ENCODE measurements at places on chromosomes 1 and 21. TPM values are rescaled to one million over a fixed set of nuclear protein-coding genes. Genes with fewer than 3 reads are reported as not detected.
A peak's percentile ranks its signal among the peaks of the same experiment; 100 is the strongest.

PIGR gene
- total RNA-seq: 43.3 TPM

TMEM53 gene
- 23.6 TPM for total RNA-seq

EXTL1 gene
- total RNA-seq: under 0.01 TPM

AMY1C gene
- not detected for total RNA-seq

ELAPOR1 gene
- 0.42 TPM for total RNA-seq

TAL1 gene
- 184 TPM for total RNA-seq

AADACL3 gene
- total RNA-seq: not detected

SPRR5 gene
- not detected for total RNA-seq

IFNLR1 gene
- total RNA-seq: 6.4 TPM

ODF2L gene
- 4.2 TPM for total RNA-seq

CRYAA gene
- total RNA-seq: 0.84 TPM

THBS3 gene
- 6.9 TPM for total RNA-seq

LMOD1 gene
- 0.14 TPM for total RNA-seq

DNA sequence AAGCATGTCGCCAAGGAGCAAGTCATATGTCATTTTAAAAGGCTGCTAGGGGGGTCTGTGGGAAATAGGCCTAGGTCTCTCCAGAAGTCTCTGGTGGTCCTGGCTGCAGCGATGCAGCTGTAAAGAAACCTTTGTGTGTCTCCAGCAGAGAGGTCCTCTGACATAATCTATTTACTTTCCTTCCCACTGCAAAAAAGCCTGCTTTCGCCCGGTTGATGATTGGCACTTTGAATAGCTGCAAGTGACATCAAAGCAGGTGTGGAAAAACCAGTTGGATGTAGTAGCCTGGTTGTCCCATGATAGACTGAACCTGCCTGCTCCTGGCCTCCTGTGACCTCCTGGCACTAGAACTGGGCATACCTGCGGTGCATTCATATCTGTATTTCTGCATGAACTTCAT lies 13.8 kb downstream of the RASSF5 start:
- no peak overlapping the region for H3K27ac ChIP-seq
- DNase-seq: no peak
- peaks cover 48% of the 10 kb centered on the region for H3K4me1 ChIP-seq

DNA sequence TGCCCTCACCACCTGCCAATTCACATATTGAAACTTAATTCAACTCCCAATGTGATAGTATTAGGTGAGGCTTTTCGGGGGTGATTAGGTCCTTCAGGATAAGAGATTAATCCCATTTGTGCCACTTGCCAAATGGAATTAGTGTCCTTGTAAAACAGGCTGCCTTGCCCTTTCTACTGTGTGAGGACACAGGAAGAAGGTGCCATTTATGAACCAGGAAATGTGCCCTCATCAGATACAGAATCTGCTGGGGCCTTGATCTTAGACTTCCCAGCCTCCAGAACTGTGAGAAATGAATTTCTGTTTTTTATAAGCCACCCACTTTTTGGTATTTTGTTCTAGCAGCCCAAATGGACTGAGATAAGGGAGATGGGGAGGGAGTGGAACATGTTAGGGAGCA lies 39.1 kb upstream of the AGL start:
- no peaks in the 10 kb centered on the region for H3K27me3 ChIP-seq
- no peaks in the 10 kb centered on the region for H3K36me3 ChIP-seq

- no peaks in the 10 kb centered on the region for H3K27me3 ChIP-seq
- H3K36me3 ChIP-seq: no peaks in the 10 kb centered on the region
- no peak overlapping the region for H3K27ac ChIP-seq
- no peaks in the 10 kb centered on the region for H3K4me1 ChIP-seq
- DNase-seq: no peak
Observed at GRCh38 chr1:66848193-66848592, 47.1 kb upstream of the INSL5 start.

- no peak for DNase-seq
- no peaks in the 10 kb centered on the region for H3K27me3 ChIP-seq
- H3K27ac ChIP-seq: no peak overlapping the region
- H3K4me1 ChIP-seq: no peaks in the 10 kb centered on the region
- H3K36me3 ChIP-seq: peaks cover 2% of the 10 kb centered on the region
Observed at GRCh38 chr1:42206164-42206563, 41.6 kb upstream of the GUCA2A start.

GRCh38 chr1:6438047-6438525 lies 13.5 kb downstream of the ESPN start:
- H3K4me3 ChIP-seq: no peak overlapping the region
- H3K27me3 ChIP-seq: no peaks in the 10 kb centered on the region
- H3K27ac ChIP-seq: no peak overlapping the region

GRCh38 chr1:21312407-21312992 lies 22.2 kb upstream of the ECE1 start:
- no peak overlapping the region for H3K4me3 ChIP-seq
- H3K4me1 ChIP-seq: peaks cover 4% of the 10 kb centered on the region
- H3K27ac ChIP-seq: no peak overlapping the region
- no peaks in the 10 kb centered on the region for H3K27me3 ChIP-seq
- DNase-seq: no peak

GRCh38 chr1:8733484-8733883 lies 84.0 kb downstream of the RERE start:
- no peaks in the 10 kb centered on the region for H3K4me1 ChIP-seq
- no peak for DNase-seq
- no peak overlapping the region for H3K27ac ChIP-seq
- no peak overlapping the region for H3K4me3 ChIP-seq
- no peaks in the 10 kb centered on the region for H3K27me3 ChIP-seq

DNA sequence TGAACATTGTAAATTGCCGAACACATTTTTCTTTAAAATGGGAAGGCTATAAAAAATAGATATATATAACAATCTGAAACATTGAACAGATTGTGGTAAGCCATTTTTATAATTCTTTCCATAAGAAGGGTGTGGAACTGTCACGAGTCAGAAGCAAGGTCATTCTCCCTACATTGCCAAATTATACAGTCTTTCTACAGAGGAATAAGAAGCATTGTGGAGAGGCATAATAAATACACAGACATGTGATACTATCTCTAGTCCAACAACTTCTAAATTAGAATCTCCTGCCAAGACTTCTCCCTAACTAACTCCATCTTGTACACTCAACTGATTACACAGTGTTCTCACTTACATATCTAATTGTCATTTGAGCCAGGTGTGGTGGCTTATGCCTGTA lies 227.9 kb downstream of the CENPF start:
- H3K36me3 ChIP-seq: no peaks in the 10 kb centered on the region
- H3K4me1 ChIP-seq: no peaks in the 10 kb centered on the region
- DNase-seq: no peak

GRCh38 chr1:75990686-75991085 lies 58.5 kb upstream of the ASB17 start:
- no peaks in the 10 kb centered on the region for H3K4me1 ChIP-seq
- no peak for DNase-seq
- H3K27me3 ChIP-seq: no peaks in the 10 kb centered on the region
- H3K36me3 ChIP-seq: no peaks in the 10 kb centered on the region
- no peak overlapping the region for H3K27ac ChIP-seq

- H3K27me3 ChIP-seq: no peaks in the 10 kb centered on the region
- no peak for DNase-seq
- H3K36me3 ChIP-seq: no peaks in the 10 kb centered on the region
- H3K4me3 ChIP-seq: no peak overlapping the region
Observed at GRCh38 chr1:164875518-164875917, 316.5 kb downstream of the PBX1 start.

DNA sequence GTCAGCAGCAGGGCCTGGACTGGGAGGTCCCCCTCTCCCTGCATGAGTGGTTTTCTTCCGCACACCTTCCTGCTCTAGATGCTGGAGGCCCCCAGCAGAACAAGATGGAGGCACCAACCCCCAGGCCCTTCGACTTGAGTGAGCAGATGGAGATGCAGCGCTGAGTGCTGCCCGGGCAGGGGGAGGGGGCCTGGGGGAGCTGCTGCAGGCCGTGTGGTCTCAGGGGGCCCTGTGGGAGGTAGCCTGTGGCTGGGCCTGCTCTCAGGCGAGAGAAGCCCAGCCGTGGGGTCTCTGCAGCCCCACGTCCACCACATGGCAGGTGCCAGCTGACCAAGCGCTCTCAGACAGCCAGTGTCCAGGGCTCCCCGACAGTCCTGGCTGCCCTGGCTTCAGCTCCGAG lies 1.2 kb upstream of the FAAP20 start:
- no peaks in the 10 kb centered on the region for H3K27me3 ChIP-seq
- no peak overlapping the region for H3K4me3 ChIP-seq
- H3K4me1 ChIP-seq: peaks cover 7% of the 10 kb centered on the region

DNA sequence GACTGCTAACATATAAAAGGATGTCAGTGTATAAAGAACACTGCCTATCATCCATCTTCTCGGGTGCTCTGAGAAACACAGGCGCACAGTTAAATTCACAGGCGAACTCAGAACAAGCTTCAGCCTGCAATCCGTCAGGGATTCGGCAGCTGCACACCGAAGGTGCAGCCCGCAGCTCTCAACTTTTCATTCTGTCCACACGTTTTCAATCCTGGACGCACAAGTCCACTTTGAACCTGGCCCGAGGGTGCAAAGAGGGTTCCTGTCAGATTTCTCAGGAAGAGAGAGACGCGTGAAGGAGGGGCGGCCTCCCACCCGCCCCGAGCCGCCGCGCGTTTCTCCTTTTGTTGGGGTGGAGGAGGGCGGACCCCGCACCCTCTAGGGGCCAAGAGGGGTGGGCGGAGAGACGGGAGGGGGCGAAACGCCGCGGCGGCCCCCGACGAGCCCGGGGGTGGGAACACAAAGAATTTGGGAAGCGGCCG lies 724 bp downstream of the DOCK7 start:
- H3K27ac ChIP-seq: peak overlapping the region; percentile 77
- no peaks in the 10 kb centered on the region for H3K27me3 ChIP-seq
- no peaks in the 10 kb centered on the region for H3K36me3 ChIP-seq
- DNase-seq: peak; percentile 58
- peak overlapping the region; percentile 59 for H3K4me3 ChIP-seq
- peaks cover 37% of the 10 kb centered on the region for H3K4me1 ChIP-seq

DNA sequence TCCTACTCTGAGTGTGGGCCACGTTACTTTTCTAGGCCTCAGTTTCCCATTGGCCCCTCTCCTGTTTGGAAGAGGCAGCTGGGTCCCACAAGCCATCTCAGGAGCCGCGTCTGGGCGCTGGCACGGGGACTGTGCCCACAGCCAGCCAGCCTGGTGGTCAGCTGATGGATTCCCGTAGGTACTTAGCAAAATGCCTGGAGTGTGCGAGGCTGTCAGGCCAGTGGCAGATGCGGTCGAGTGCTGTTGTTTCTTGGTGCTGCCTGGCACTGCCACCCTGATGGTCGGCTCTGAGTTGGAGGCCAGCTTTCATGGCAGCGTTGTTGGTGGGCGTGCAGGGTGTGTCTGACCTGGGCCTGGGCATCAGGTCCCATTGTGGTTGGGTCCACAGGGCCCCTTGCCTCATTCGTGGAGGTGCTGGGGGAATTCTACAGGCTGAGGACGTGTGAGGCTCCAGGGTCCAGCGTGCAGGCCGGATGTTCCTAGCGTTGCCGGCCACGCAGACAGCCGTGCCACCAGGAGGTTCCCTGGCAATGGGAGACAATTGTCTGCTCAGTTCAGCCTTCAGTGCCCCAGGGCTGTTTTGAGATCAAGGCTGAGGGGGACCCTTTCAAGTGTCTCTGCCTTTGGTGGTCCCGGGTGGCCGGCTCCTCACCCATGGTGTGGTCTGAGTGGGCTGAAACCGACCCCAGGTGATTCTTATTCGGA lies 20.9 kb downstream of the SKI start:
- no peak overlapping the region for H3K4me3 ChIP-seq
- no peaks in the 10 kb centered on the region for H3K27me3 ChIP-seq
- no peak for DNase-seq
- peaks cover 66% of the 10 kb centered on the region for H3K4me1 ChIP-seq
- no peaks in the 10 kb centered on the region for H3K36me3 ChIP-seq

DNA sequence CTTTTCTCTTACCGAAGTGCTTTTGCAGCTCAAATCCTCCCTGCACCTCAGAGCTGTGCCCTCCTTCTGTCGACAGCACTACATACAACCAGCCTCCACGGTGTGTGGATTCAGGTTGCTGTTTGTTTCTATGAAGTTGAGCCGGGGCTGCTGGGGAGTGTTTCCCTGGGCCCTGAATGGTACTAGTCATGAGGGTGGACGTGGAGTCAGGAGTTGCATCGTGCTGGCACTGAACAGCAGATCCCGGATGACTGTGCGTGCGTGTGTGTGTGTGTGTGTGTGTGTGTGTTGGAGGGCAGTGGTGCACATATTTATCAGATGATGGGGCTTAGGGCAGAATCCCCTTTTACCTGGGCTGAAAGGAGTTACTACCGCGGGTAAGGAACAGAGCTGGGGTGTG lies 47.0 kb downstream of the ACTL8 start:
- no peak for DNase-seq
- no peak overlapping the region for H3K4me3 ChIP-seq
- no peaks in the 10 kb centered on the region for H3K36me3 ChIP-seq
- no peak overlapping the region for H3K27ac ChIP-seq
- no peaks in the 10 kb centered on the region for H3K4me1 ChIP-seq

- no peaks in the 10 kb centered on the region for H3K36me3 ChIP-seq
- H3K27me3 ChIP-seq: no peaks in the 10 kb centered on the region
Observed at GRCh38 chr1:8439015-8439702, 121.2 kb downstream of the SLC45A1 start.

DNA sequence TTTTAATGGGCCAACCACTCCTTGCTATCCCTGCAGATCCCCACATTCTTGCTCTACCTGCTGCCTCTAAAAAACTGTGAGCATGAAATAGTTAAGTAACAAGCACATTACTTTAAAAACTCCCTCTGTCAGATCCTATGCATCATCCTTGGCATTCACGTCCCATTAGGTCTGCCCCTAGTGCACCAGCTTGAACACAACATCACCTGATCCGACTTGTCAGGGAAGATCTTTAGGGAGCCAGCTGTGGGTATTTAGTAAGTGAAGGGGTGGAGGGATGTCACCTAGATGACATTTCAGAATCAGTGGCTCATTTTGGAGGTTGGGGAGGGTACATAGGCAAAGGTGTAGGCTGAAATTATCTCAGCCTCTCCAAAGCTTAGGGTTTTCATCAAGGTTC lies 33.5 kb downstream of the RXRG start:
- no peak overlapping the region for H3K27ac ChIP-seq
- no peak for DNase-seq
- H3K4me1 ChIP-seq: no peaks in the 10 kb centered on the region
- no peak overlapping the region for H3K4me3 ChIP-seq
- H3K27me3 ChIP-seq: no peaks in the 10 kb centered on the region
- no peaks in the 10 kb centered on the region for H3K36me3 ChIP-seq

DNA sequence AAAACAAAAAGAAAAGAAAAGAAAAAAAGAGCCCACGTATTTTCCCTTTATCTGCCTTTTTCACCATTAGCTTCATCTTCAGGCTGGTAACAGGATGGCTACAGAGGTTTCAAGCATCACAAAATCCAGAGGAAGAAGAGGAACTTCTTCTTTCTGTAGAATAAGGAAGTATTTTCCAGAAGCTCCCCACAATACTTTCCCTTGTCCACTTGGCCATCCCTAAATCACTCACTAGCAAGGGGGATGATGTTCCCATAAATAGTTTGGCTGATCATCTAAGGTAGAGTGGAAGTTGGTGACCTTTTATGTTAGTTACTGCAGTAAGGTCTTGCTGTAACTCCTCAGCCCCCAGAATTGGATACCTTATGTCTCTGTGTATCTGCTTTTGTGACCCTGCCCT lies 45.1 kb upstream of the RNF11 start:
- H3K4me3 ChIP-seq: no peak overlapping the region
- H3K36me3 ChIP-seq: no peaks in the 10 kb centered on the region
- H3K27ac ChIP-seq: no peak overlapping the region

GRCh38 chr1:111241797-111242196 lies 14.3 kb downstream of the CHI3L2 start:
- H3K27me3 ChIP-seq: no peaks in the 10 kb centered on the region
- no peak overlapping the region for H3K27ac ChIP-seq
- no peaks in the 10 kb centered on the region for H3K4me1 ChIP-seq

GRCh38 chr1:58841455-58841854 lies 57.6 kb upstream of the JUN start:
- H3K27ac ChIP-seq: no peak overlapping the region
- H3K36me3 ChIP-seq: no peaks in the 10 kb centered on the region
- H3K27me3 ChIP-seq: no peaks in the 10 kb centered on the region
- H3K4me3 ChIP-seq: no peak overlapping the region
- H3K4me1 ChIP-seq: no peaks in the 10 kb centered on the region

Data from liver (tissue), 10 donors.